Stimulated activated CD4-positive, alpha-beta T cell treated with anti-CD3 and anti-CD28 coated beads, Interleukin-4, amount 100 ng/mL, for 48 hours (primary cell): ENCODE measurements at places on chromosomes 6 and 20.
A peak's percentile ranks its signal among the peaks of the same experiment; 100 is the strongest.

DNA sequence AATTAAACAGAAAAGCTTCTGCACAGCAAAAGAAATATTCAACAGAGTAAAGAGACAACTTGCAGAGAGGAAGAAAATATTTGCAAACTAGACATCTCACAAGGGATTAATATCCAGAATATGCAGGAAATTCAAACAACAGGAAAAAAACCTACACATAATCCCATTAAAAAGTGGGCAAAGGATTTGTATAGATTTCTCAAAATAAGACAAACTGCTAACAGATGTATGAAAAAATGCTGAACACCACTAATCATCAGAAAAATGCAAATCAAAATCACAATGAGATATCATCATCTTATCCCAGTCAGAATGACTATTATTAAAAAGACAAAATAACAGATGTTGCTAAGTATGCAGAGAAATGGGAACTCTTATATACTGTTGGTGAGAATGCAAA lies 129.6 kb downstream of the SYNDIG1 start:
- DNase-seq = no peak

- no peak for DNase-seq
These were observed 57.5 kb upstream of the SLC4A11 start for GRCh38 chr20:3296261-3297078.

DNA sequence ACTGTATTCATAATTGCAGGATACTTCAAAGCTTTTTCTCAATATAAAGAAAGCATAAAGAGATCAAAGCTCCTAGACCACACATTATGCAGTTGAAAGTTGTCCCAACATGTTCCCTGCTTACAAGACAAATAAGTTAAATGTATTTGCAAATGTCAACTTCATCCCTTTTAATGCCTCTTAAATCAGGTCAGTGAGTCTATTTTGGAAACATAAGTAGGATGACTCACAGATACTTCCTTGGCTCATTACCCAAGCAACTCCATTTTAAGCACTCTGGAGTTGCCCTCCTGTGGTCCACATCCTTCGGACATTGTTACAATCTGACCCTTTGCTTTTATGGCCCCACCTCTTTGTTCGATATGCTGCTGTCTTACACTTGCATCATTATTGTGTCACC lies 162.0 kb downstream of the FAXC start:
- DNase-seq = no peak

DNA sequence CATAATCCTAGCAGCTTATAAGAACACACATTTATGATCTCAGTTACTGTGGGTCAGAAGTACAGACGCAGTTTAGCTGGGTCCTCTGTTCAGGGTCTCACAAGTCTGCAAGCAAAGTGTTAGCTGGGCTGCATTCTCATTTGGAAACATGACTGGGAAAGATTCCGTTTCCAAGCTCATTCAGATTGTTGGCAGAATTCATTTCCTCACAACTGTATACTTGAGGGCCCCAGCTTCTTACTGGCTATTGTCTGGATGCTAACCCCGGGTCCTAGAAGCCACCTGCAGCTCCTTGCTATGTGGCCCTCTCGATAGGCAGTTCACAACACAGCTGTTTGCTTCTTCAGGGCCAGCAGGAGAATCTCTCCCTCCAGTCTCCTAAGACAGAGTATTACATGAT lies 13.1 kb downstream of the TCP11 start:
- DNase-seq = no peak

DNA sequence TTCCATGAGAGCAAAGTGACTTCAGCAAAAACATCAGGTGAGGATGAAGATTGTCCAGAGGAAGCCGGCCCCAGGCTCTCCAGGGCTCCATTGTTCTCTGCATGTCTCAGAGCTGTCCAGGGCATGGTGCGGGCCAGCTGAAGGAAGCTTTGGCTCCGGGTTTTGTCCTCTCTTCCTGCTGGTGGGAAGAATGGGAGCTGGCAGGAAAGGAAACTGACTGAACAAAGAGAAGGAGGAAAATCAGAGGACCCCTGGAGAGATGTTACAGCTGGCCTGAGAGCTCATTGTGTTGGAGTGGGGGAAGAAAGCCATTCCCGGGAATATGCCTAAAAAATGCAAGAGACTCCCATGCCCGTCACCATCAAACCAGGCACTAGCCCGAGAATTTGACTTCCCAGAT lies 27.1 kb downstream of the PRND start:
- DNase-seq = no peak

- DNase-seq = no peak
These were observed 206.6 kb upstream of the PREP start for GRCh38 chr6:105609375-105609991.

DNA sequence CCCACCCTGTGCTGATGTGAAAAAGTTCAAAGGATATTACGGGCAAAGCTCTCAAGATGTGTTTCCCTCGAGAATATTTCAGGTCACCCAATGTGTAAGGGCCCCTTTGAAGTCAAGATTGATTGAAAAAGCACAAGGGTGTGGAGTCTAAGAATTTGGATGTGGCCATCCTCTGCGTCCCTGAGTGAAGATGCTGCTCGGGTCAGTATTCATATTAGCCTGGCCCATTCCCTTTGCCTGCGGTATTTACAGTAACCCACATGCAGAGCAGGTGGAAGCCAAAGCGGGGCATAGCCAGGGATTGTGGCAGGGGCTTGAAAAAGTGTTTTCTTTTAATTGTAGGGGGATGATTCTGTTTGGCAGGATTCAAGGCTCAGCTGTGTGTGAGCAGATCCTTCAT lies 211.0 kb downstream of the TSHZ2 start:
- no peak for DNase-seq

DNA sequence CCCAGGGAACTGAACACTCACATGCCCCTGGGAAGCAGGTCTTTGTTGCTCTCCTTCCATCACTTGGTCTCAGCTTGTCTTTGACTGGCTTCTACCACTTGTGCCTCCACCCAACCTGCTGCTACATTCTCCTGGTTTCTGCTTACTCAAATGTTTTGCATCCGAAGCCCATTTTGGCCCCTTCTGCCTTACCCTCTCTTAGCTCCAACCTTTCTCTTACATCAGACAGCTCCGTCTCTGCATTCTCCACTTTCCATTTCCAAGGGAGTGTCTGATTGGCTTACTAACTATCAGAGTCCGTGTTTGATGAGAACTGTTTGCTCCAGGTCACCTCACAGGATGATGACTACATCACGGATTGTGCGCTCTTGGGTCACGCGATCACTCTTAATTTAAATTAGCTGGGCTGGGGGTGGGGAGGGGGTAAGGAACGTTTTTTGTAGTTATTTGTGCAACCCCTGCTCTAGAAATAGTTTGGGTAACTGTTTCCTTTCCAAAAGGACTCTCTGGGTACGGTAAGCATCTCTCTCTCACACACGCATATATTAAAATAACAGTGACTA lies 844 bp upstream of the ABRACL start:
- DNase-seq = peak; percentile 50
